ENCODE measurements at places on chromosomes 16 and 17.

- DNase-seq: no peak
Observed at GRCh38 chr17:35028531-35029262, 34.8 kb downstream of the RFFL start.

DNA sequence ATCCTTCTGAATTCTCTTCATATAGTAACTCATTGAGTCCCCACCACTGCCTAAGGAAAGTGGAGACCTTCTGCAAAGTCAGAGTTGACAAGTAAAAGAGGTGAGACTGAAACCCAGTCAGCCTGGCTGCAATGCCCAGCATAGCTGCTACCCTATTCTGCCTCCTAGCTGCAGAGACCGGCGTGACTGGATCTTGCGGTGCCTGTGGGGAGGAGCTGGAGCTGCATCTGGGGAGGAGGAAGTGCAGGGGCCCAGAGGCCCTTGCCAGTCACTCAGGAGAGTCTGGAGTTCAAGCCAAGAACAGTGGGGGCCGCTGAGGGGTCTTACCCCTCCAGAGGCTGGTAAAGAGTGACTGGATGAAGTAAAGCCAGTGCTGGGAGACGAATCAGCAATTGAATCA, 35.0 kb upstream of the ZNF423 start:
- DNase-seq: no peak

- no peak for DNase-seq
Observed at GRCh38 chr17:49516180-49516579, 21.1 kb downstream of the NGFR start.

GRCh38 chr16:4046221-4046620, 70.0 kb downstream of the ADCY9 start:
- no peak for DNase-seq

DNA sequence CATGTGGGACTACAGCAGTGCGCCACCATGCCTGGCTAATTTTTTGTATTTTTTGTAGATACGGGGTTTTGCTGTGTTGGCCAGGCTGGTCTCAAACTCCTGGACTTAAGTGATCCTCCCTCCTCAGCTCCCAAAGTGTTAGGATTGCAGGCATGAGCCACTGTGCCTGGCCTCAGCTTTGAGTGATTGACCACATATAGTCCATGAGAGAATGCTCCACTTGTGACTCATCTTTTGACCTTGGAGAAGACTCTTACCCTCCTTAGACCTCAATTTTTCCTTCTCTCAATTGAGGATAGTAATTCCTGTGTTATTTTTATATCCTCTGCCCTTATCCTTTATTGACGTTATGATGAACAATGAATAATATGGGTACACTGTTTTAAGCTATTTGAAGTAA, 30.9 kb upstream of the DUSP14 start:
- DNase-seq: peak; percentile 67

GRCh38 chr16:52861614-52862022, 191.1 kb downstream of the CHD9NB start:
- no peak for DNase-seq

- DNase-seq: no peak
Observed at GRCh38 chr17:65674246-65675045, 113.0 kb upstream of the AXIN2 start.

Data from RCC 7860 (cell line).